ENCODE measurements at places on chromosomes 2 and 18.

DNA sequence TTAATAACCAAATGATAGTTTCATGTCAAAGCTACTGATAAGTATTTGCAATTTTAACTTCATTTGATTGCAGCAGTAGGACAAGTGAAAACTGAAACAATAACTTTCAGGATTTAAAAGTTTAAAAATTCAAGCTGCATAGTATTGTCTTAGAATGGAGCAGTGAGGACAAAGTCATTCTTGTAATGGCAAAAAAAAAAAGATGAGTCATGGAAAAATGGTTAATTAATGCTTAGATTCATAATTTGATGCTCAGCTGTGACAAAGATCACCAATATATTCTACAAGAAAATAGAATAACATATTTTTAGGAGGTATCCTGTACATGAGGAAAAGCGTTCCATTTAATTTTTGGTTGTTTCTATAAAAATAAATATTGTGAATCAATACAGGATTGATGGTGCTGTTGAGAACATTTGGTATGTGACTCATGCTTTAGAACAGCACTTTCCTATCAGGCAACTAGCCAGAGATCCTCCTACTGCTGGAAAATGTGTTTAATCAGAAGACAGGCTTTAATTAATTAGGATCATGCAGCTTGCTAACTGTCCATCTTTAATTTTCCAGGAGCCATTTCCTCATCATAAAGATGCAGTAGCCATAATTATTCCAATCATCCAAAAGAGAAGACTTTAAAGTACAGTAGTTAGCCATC lies 239.0 kb upstream of the MMADHC start:
- no peak for DNase-seq

DNA sequence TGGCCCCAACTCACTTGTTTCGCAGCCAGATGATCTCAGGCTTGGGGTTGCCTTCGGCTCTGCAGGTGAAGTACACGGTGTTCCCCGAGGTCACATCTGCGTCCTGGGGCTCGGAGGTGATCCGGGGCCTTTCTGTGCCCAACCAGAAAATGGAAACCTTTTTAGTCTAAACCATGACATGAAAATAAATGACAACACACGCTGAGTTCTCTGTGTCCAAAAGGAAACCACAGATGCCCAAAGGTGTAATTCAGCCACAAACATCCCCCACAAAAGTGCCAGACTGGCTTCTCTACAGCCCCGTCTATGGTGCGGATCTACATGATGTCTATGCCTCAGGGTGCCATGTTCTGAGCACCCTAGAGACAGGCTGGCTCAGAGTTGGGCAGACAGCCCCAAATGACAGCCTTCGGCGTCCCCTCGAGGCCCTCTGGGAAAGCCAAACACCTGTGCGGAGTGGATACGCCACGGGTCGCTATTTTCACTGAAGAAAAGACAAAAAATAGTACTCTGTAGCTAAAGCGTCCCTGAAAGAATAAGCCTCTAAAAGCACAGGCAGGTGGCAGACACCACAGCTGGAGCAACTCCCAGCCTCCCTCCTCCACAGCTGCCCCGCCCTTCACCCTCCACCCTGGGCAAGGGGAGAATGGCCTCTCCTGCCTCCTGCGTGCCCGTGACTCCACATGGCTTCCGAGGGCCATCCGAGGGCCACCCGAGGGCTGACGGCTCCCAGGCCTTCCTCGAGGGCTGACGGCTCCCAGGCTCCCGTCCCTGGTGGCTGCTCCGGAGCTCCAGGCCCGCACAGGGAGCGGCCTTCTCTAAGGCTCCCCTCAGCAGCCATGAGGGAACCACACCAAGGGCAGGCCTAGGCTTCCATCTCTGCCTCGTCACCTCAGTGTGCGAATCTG lies 67.1 kb downstream of the PXDN start:
- DNase-seq: no peak

DNA sequence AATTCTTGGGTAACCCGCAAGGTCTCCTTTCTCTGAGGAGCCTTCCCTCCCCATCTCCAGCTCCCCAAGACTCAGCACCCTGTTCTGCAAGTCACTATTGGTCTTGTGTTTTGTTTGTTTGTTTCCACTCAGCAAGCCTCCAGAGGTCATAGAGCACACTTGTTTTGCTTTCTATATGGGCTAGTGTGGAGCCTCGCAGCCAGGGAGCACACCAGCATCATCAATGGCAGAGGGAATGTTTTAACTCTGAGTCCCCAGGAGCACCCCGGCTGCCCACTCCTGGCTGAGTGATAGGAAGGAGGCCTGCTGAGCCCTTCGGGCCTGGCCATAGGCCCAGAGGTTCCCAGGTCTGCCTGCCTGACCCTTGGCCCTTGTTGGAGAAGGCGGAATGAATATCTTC lies 36.6 kb downstream of the GLI2 start:
- DNase-seq: no peak

- no peak for DNase-seq
These were observed 57.8 kb upstream of the HAAO start for GRCh38 chr2:42850016-42850805.

- no peak for DNase-seq
These were observed 746.1 kb upstream of the LRRTM1 start for GRCh38 chr2:81050580-81051095.

GRCh38 chr2:236211296-236211695 lies 43.1 kb upstream of the GBX2 start:
- no peak for DNase-seq

GRCh38 chr18:59696311-59697235 lies 650 bp downstream of the CCBE1 start:
- DNase-seq: no peak

DNA sequence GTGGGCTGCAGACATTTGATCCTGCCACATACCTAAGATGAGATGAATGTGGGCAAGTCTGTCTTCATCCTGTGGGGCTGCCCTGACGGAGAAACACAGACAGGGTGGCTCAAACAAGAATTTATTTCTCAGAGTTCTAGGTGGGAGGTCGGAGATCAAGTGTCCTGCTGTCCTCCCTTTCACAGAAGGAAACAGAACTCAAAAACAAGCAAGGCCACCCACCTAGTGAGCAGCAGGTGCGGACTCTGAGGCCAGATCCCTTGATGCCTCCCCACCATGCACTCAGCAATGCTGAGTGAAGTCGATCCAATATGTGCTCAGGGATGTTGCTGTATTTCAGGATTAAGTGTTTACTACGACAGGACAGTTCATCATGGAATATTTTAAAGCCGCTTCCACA lies 63.0 kb upstream of the SNTG2 start:
- DNase-seq: no peak

GRCh38 chr2:172513935-172514586 lies 41.8 kb upstream of the PDK1 start:
- DNase-seq: no peak

DNA sequence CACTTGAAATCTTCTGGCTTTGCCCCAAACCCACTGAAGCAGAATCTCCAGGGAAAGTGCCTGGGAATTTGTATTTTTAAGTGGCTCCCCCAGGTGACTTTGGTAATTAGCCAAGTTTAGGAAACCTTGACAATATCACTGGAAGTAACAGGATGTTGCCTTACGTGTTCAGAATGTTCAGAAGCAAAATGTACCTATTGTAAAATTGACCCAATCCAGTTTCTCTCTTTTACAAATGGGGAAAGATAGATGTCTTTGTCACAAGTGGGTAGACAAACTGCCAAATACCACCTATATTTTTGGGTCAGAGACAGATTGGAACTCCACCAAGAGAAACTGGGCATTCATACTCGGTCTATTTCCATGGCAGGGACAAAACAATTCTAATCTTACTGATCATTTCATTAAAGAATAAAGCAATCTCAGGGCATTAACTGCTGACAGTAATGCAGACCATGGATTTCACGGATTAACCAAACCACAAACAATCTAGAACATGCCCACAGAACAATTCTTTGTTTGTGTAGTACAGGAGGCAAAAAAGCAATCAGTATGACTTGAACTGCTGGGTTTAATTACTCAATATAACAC lies 255.8 kb downstream of the ERBB4 start:
- no peak for DNase-seq

DNA sequence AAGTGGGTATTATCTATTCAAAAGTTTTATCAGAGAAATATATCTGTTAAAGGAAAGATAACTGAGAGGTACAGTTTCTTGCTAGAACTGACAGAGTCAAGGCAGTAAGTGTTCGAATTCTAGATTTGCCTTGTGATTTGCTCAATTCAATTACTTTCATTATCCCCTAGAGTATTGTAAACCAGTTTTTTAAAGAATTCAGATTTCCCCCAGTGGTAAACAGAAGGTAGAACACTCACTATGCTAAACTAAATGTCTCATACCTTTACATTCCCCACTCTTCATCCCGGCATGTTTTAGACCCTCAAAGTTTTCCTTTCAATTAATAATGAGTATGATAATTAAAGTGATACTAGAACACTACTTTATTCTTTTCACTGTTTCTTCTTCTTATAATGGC lies 28.6 kb downstream of the TTC21B start:
- DNase-seq: no peak

DNA sequence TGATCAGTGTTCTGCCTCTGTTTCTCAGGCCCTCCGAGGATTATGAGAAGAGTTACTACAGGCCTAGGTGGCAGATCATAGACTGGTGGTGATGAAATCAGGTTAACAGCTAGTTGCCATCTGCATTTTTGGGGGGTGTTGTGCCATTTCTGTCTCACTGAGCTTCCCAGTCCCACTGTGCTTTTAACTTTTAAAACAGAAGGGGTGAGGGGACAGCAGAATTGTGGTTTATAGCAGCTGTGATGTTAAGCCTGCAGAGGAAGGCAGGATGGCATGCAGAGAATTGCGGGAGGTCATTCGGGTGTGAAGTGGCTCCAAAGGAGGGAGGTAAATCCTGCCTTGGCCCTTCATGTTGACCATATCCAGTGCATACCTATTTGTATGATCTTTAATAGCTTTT lies 5.0 kb downstream of the CAB39 start:
- DNase-seq: no peak

GRCh38 chr2:54585136-54585733 lies 129.1 kb downstream of the SPTBN1 start:
- DNase-seq: no peak

GRCh38 chr2:97936881-97937280 lies 58.9 kb downstream of the TMEM131 start:
- no peak for DNase-seq

- DNase-seq: no peak
These were observed 43.4 kb downstream of the MBP start for GRCh38 chr18:77088963-77089722.

DNA sequence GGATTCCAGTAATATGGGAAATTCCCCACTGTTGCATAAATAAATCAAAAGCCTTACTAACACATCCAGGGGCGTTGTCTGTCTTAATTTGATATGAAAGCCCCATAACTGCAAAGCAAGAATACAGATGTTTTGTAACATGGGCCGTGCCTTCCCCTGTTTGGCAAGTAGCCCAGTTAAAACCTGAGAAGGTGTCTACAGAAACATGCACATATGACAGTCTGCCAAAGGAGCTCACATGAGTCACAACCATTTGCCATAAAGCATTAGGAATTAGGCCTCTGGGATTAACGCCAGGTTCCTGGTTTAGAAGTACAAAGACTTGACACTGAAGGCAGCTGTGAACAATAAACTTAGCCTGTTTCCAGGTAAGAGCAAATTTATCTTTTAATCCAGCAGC lies 43.1 kb upstream of the LONRF2 start:
- no peak for DNase-seq
